ENCODE measurements at places on chromosomes 11 and 22.

GRCh38 chr11:134836561-134836960 lies 424.5 kb upstream of the B3GAT1 start:
- no peak for DNase-seq

DNA sequence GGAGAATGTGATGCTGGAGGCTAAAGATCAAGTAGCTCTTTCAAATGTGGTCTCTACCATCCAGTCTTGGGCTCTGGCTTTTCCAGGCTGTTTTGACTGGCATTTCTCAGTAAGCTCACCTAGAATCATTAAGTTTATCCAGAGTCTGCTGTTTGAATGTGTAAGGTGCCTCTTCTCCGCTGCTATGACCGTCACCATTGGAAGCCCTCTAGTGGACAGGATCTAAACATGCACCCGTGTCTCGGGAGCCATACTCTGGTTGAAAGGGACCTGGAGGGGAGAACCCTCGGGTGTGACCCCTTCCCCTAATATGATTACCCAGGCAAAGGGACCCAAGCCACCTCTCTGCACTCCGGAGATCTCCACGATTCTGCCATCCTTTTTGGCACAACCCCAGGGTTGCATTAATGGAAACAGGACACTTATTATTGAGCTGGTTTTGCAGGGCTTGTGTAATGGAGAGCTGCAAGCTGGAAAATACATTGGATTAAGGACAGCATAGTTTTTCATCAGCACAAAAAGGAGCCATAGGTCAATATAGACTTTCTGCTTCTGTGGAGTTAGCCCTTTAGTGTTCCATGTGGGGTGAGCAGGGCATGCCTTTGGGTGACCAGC lies 191.0 kb upstream of the LARGE1 start:
- DNase-seq: peak; percentile 24

GRCh38 chr22:18075720-18076497 lies 1.9 kb upstream of the PEX26 start:
- peak; percentile 65 for DNase-seq

DNA sequence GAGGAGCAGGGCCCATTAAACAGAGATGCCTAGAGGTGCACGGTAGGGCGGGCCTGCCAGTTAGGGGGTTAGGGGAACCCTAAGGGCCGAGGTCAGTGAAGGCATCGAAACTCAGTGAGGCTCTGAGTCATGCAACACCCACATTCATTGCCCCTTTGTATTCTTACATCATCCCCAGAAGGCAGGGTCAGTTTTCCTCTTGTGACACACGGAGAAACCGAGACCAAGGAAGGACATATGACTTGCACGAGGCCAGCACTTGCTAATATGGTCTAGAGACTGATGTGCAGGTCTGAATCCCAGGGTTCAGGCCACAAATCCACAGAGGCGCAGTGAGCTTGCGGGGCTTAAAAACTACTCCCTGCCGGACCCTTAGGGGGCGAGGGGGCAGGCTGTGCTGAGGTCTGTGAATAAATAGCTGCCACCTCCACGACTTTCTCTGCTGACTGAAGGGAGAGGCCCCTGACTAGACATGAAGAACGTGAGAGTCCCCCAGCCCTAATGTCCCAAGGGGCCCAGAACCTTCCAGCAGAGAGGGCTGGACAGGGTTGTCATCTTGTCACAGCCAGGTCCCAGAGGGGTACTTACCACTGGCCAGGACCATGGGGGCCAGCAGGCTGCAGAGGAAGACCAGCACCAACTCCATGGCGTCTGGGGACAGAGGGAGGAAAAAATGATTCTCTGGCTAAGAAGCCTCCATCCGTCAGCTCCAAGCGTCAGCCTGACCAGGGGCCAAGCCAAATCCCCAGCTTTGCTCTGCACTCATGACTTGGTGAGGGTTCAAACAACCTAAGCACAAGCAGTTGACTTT lies 17.8 kb upstream of the FXYD2 start:
- no peak for DNase-seq

GRCh38 chr11:86245369-86246292 lies 1.1 kb downstream of the EED start:
- DNase-seq: no peak

GRCh38 chr22:30982512-30982911 lies 13.4 kb downstream of the TUG1 start:
- DNase-seq: no peak

GRCh38 chr11:47373876-47374719 lies 4.2 kb downstream of the SPI1 start:
- peak; percentile 85 for DNase-seq

DNA sequence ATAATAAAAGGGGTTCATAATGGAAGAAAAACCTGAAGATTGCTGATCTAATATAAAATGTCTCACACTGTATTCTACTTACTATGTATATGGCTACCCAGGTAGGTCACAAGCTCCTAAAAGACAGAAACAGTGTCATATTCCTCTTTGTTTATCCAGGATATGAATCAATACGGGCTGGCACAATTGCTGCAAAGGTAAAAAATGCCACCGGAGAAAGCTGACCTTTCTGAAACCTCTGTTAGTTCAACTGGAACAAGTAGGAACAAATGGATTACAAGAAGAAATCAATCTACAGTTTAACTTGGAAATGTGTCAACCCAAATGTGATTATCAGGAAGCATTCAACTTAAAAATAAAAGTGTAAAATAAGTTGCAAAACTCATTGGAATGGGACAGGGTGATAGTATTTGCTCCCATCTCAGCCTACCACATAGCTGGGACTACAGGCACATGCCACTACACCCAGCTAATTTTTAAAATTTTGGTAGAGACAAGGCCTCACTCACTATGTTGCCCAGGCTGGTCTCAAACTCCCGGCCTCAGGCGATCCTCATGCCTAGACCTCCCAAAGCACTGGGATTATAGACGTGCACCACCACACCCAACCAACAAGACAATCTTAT lies 27.6 kb downstream of the SLC35F2 start:
- no peak for DNase-seq

- DNase-seq: no peak
Measured at GRCh38 chr11:128786507-128786906, 80.6 kb downstream of the KCNJ1 start.

DNA sequence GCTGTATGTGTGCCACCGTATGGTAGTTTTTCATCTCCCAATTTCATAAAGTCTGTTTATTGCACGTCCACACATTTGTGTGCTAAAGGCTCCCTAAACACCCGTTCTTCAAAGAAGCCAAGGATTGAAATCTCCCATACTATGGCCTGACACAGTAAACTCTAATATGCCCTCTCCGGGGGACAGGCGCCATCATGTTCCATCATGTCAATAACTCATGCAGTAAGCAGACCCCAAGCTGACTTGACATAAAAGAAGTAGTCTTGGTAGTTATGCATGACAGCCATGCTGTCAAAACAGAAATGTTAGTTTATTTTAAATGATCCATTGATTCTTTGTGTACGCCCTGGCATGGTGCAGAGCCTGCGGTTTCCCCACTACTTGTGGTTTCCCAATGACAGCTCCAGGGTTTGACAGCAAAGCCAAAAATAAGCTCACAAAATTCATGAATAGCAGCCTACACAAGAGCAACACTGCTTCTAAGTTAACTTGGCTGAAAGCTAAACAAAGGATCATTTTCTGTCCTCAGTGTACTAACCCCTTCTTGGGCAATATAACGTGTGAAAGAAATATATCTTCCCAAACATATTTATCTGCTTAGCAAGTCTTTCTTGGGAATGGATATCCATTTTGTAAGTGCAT lies 56.5 kb upstream of the CABP7 start:
- no peak for DNase-seq

- DNase-seq: no peak
Measured at GRCh38 chr11:30488304-30488998, 97.7 kb downstream of the MPPED2 start.

- no peak for DNase-seq
Measured at GRCh38 chr11:122707901-122708300, 52.4 kb downstream of the UBASH3B start.

DNA sequence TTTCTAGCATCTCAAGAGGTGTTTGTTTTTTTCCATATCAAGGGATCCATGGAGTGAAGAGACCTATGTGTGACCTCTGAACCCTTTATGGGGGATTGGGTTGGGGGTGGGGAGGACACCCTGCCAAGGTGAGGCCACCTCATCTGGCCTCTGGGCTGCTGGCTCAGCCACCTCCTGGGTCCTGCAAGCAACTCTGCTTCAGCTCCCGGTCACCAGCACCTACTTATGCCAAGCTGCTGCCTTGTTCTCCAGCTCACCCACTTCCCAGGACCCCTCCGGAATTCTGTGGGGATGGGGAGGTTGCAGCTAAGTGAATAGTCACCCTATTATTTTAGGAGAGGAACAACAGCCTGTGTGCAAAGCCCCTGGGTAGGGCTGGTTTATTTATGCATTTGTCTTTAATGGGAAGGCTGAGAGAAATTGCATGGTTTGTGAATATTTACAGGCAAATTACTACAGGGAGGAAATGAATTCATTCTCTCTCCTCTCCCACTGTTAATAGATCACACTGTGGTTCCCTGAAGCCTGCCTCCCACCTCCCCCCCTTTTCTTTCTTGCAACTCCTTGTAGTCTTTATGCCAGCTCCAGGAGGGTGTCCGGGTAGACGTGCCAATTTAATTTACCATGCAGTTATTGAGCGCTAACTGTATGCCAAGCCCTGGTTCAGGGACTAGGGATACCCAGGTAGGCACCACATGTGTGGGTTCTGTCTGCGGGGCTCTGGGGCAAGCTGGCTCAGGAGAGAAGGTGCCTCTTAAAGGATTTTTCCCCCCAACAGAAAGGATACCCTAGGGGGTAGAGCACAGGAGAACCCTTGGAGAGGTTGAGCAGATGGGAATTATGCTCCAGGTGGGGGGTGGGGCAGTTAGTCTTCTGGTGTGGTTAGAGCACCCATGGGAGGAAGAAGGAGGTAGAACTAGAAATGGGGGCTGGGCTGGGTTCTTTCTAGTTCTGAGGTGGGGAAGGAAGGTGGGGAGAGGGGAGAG lies 50.7 kb downstream of the TSPAN18 start:
- DNase-seq: no peak

- no peak for DNase-seq
Measured at GRCh38 chr22:33848251-33848650, 72.0 kb downstream of the LARGE1 start.

DNA sequence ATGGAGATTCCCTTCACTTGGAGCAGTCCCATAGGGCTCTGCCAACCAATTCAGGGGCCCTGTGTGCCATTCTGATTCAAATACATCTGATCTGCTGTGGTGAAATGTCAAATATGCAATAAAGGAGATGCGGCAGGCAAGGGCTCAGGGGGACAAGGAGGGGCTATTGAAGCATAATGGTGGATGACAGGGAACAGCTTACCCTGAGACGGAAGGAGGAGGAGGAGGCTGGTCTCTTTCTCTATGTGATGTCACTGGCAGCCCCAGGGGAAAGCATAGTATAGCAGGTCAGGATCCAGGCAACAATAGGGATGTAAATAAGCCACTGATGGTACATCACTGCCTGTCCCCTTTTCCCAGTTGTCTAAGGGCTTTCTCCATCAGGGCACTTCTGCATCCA lies 350.9 kb upstream of the SYN3 start:
- DNase-seq: no peak

GRCh38 chr11:102513869-102514268 lies 16.7 kb downstream of the MMP7 start:
- no peak for DNase-seq

- DNase-seq: no peak
Measured at GRCh38 chr11:44067266-44067665, 1.2 kb downstream of the ACCS start.

GRCh38 chr11:32366666-32367065 lies 68.7 kb downstream of the WT1 start:
- DNase-seq: peak; percentile 52

DNA sequence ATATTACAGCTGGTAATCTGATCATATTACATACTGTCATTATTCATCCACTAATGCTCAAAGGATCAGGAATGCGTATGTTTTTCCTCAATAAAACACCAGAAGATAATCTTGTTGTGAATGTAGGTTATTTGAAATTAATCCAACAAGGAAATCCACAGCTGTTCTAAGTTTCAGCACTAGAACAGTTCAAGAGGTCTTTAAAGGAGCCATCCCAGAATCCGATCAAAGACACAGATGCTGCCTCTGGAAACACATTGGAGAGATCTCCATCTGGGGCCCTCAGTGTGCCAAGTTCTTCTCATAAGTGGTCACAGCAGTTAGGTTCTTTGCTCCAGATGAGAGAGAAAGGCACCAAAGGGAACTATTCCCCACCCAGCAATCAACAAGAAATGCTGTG lies 1955.1 kb upstream of the RAG2 start:
- DNase-seq: no peak

- no peak for DNase-seq
Measured at GRCh38 chr22:22408731-22409696, 99.5 kb downstream of the ZNF280B start.

DNA sequence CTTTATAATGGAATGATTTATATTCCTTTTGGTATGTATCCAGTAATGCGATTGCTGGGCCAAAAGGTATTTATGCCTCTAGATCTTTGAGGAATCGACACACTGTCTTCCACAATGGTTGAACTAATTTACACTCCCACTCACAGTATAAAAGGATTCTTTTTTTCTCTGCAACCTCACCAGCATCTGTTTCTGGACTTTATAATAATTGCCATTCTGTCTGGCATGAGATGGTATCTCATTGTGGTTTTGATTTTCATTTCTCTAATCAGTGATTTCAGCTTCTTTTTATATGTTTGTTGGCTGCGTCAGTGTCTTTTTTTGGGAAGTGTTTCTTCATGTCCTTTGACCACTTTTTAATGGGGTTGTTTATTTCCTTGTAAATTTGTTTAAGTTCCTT lies 679.3 kb downstream of the JRKL start:
- no peak for DNase-seq

GRCh38 chr11:97454988-97455387 lies 1065.2 kb downstream of the JRKL start:
- DNase-seq: peak; percentile 15

DNA sequence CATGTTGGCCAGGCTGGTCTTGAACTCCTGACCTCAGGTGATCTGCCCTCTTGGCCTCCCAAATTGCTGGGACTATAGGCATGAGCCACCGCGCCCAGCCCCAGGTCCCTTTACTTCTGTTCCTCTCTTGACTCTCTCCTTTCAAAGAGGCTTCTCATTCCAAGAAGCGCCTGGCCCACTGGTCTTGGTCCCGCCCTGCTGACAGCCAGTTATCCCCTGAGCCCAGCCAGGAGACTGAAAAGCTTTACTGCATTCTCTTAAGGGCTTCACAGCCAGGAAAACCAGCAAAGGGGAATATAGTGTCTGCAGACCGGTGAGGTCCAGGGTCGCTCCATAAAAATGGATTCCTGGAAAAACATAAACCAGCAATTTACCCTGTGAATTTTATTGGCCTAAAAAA lies 68.3 kb downstream of the NFAM1 start:
- DNase-seq: no peak

- no peak for DNase-seq
Measured at GRCh38 chr22:23773483-23774113, 949 bp downstream of the MMP11 start.

- peak; percentile 26 for DNase-seq
Measured at GRCh38 chr11:86101941-86102407, 33.1 kb upstream of the PICALM start.

DNA sequence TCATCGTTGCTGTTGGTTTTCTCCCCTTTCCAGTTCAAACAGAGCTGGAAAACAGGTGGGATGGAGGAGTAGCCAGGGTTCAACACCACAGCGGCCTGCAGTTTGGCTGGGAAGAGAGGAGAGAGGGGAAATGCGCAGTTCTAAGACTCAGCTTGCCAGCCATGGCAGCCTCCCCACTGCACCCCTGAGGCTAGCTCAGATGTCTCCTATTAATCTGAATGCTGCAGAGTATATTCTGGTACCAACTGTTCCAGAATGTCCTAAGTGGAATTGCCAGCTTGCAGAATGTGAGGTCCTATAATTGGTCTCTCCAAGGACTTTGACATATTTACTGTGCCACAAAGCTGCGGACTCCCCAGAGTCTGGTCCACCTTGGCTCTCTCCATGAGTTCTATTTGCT lies 32.0 kb downstream of the NEFH start:
- DNase-seq: no peak

- DNase-seq: no peak
Measured at GRCh38 chr22:49760280-49760629, 67.4 kb downstream of the BRD1 start.

All from hepatic stellate cell (primary cell).